ENCODE measurements at places on chromosomes 5 and 9.

DNA sequence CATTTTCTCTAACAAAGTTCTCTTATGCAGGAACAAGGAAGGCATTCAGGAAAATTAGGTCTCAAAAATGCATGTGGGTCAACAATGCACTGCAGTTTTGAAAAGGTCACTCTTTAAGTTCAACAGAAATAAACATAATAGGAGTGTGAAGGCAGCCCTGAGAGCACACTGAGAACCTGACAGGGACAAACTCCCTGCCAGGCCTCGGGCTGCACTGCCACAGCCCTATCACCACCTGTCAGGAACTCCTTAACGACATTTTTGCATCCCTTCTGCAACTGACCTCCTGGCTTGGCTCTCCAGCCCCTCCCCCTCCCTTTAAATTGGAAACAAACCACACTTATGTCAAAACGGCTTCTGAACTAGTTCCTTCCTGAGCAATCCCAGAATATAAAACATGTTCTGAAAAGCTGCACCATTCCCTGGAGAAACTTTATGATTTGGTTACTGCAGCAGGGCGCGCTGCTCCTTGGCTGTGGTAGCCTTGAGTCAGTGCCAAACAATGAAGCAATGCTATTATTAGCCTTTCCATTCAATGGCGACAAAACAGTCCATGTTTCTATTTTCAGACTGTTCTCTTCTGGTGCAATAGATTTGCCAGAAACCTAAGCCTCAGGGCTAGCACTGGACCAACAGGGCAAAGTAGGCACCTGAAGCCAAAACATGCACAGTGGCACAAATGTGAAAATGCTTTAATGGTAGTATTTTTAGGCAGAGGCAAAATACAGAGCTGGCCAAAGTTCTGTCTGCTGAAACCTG is 160.1 kb upstream of the ZNF608 start:
- no peak overlapping the region for H3K27ac ChIP-seq
- no peak for DNase-seq
- H3K4me3 ChIP-seq, result no peak overlapping the region
- no peaks in the 10 kb centered on the region for H3K36me3 ChIP-seq
- H3K4me1 ChIP-seq, result no peaks in the 10 kb centered on the region
- no peaks in the 10 kb centered on the region for H3K27me3 ChIP-seq

DNA sequence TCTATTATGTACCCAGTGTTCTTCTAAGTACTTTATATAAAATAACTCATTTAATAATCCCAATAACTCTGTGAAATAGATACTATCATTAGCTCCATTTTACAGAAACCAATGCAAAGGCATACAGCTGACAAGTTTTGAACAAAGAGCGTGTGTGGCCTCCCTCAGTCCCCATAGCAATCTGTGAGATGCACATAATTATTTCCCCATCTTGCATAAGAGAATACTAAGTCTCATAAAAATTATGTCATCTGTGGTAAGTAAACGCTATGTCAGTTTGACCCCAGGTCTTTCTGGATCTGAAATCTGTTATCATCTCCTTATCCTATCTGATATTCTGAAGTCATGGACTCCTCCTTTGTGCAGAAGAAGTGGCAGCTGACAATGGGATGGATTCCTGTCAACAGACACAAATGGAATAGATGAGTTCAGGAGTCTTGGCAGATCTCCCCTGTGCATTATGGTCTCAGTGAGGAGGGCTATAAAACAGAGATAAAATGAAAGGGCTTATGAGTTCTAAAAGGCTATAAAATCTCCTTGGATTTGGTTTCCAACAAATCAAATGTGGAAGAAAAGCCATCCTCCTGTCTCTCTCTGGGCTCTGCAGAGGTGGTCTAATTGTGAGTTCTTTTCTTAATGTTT is 162.5 kb upstream of the TLE4 start:
- H3K27ac ChIP-seq, result no peak overlapping the region
- DNase-seq, result no peak
- no peaks in the 10 kb centered on the region for H3K27me3 ChIP-seq

- no peaks in the 10 kb centered on the region for H3K36me3 ChIP-seq
- no peaks in the 10 kb centered on the region for H3K27me3 ChIP-seq
- DNase-seq, result no peak
- no peak overlapping the region for H3K27ac ChIP-seq
These were observed 464.5 kb downstream of the MTRR start for GRCh38 chr5:8333485-8333884.

GRCh38 chr5:134595458-134595838 is 37.2 kb downstream of the SAR1B start:
- H3K4me3 ChIP-seq, result no peak overlapping the region
- no peak for DNase-seq
- H3K4me1 ChIP-seq, result no peaks in the 10 kb centered on the region
- no peak overlapping the region for H3K27ac ChIP-seq
- peaks cover 4% of the 10 kb centered on the region for H3K27me3 ChIP-seq
- no peaks in the 10 kb centered on the region for H3K36me3 ChIP-seq

GRCh38 chr5:8213701-8214240 is 344.8 kb downstream of the MTRR start:
- H3K4me3 ChIP-seq, result no peak overlapping the region
- H3K27me3 ChIP-seq, result no peaks in the 10 kb centered on the region
- no peak overlapping the region for H3K27ac ChIP-seq
- no peaks in the 10 kb centered on the region for H3K4me1 ChIP-seq

DNA sequence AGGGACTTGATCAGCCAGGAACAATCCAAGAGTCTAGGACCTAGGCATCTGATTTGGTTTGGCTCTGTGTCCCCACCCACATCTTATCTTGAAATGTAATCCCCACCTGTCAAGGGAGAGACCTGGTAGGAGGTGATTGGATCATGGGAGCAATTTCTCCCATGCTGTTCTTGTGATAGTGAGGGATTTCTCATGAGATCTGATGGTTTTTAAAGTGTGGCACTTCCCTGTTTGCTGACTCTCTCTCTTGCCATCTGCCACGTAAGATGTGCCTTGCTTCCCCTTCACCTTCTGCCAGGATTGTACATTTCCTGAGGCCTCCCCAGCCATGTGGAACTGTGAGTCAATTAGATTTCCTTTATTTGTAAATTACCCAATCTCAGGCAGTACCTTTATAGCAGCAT is 201.7 kb upstream of the ACTBL2 start:
- no peak for DNase-seq
- no peak overlapping the region for H3K4me3 ChIP-seq
- H3K4me1 ChIP-seq, result no peaks in the 10 kb centered on the region
- H3K36me3 ChIP-seq, result no peaks in the 10 kb centered on the region
- H3K27me3 ChIP-seq, result no peaks in the 10 kb centered on the region

DNA sequence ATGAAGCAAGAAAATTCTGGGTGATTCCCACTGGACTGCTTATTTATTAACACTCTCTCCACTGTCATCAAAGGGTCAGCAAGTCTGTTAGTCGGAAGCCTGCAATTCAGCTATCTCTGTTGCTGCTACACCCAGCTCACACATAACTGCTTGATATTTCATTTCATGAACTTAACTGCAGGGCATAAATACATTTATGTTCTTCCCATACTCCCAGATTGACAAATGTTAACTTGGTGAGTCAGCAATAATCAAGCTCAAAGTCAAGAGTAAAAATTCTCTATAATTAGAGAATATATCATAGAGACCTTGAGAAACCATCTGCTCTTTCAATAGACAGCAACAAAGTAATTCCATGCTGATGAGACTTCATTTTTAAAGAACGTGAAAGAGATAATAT is 198.8 kb downstream of the ADAMTS12 start:
- no peaks in the 10 kb centered on the region for H3K4me1 ChIP-seq
- H3K27me3 ChIP-seq, result no peaks in the 10 kb centered on the region
- no peak overlapping the region for H3K27ac ChIP-seq
- DNase-seq, result no peak

GRCh38 chr9:112332214-112332613 is 1.2 kb downstream of the PTBP3 start:
- H3K4me1 ChIP-seq, result peaks cover 29% of the 10 kb centered on the region
- DNase-seq, result no peak
- H3K27me3 ChIP-seq, result no peaks in the 10 kb centered on the region
- peak overlapping the region; percentile 85 for H3K4me3 ChIP-seq
- peak overlapping the region; percentile 73 for H3K27ac ChIP-seq
- no peaks in the 10 kb centered on the region for H3K36me3 ChIP-seq

GRCh38 chr5:147504011-147504410 is 5.9 kb downstream of the DPYSL3 start:
- peaks cover 3% of the 10 kb centered on the region for H3K27me3 ChIP-seq
- H3K36me3 ChIP-seq, result no peaks in the 10 kb centered on the region
- DNase-seq, result no peak
- no peak overlapping the region for H3K27ac ChIP-seq
- no peak overlapping the region for H3K4me3 ChIP-seq

- no peaks in the 10 kb centered on the region for H3K36me3 ChIP-seq
- no peak overlapping the region for H3K27ac ChIP-seq
- no peak for DNase-seq
- H3K4me3 ChIP-seq, result no peak overlapping the region
- peaks cover 4% of the 10 kb centered on the region for H3K4me1 ChIP-seq
These were observed 32.0 kb downstream of the FGF18 start for GRCh38 chr5:171451421-171451820.

GRCh38 chr5:166358127-166358830 is 1933.2 kb upstream of the WWC1 start:
- H3K36me3 ChIP-seq, result no peaks in the 10 kb centered on the region
- no peak for DNase-seq
- H3K27ac ChIP-seq, result no peak overlapping the region
- no peaks in the 10 kb centered on the region for H3K27me3 ChIP-seq
- no peaks in the 10 kb centered on the region for H3K4me1 ChIP-seq

- H3K4me3 ChIP-seq, result no peak overlapping the region
- H3K36me3 ChIP-seq, result no peaks in the 10 kb centered on the region
- DNase-seq, result no peak
These were observed 109.0 kb upstream of the TAS2R1 start for GRCh38 chr5:9739135-9739534.

DNA sequence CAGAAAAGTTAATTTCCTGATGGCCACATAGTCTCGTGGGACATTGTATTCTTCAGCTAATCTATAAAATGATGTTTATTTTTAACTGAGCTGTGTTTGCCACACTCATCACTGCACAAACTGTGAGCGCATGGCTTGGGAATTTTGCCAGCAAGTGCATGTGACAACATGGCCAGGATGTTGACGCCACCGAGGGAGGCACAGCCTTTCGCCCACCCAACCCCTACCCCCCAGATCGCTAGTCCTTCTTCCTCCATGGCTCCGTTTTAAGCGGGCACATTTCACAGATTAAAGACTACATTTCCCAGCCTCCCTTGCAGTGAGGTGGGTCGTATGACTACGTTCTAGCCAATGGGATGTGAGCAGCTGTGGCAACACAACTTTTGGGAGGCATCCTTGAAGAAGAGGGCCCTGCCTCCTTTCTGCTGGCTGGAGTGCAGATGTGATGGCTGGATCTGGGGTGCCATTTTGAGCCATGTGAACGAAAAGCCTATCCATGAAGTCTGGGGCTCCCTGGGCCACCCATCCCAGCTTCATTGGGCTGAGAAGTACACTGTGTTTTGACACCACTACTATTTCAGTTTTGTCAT is 7.9 kb downstream of the NRARP start:
- no peaks in the 10 kb centered on the region for H3K36me3 ChIP-seq
- peaks cover 4% of the 10 kb centered on the region for H3K27me3 ChIP-seq
- peaks cover 2% of the 10 kb centered on the region for H3K4me1 ChIP-seq
- no peak overlapping the region for H3K4me3 ChIP-seq
- no peak overlapping the region for H3K27ac ChIP-seq

- H3K36me3 ChIP-seq, result no peaks in the 10 kb centered on the region
- H3K27ac ChIP-seq, result no peak overlapping the region
- H3K4me3 ChIP-seq, result no peak overlapping the region
These were observed 43.8 kb downstream of the LHFPL2 start for GRCh38 chr5:78604689-78605285.
